Activated CD4-positive, alpha-beta T cell treated with anti-CD3 and anti-CD28 coated beads, Interleukin-2, amount 10 ng/mL, durations not matched to agents 7 days and 5 days (primary cell): ENCODE measurements at places on chromosomes 6 and 20.

DNA sequence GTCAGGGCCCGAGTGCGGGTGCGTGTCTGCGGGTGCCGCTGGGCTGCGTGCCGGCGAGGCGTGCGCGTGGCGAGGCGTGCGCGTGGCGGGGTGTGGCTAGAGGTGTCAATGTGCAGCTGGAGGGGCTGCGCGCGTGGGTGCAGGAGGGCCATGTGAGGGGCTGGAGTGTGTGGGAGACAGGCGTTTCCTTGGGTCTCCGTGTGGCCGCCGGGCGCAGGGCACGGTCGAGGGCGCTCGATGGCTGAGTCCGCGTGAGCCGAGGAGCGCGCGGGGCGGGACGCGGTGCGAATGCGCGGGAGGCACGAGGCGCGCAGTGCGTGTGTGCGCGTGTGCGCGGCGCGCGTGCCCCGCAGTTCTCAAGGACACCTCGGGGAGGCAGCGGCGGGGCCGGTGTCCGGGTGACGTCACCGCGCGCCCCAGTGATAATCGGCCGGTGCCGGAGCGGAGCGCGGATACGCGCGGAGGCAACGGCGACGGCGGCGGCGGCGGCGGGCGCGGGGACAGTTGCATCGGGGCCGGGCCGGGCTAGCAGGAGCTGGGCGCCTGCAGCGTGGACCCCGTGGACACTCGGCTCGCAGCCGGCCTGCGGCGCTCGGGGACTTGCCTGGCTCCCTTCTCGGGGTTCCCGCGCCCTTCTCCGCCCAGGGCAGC, 38.7 kb downstream of the YTHDF1 start:
- no peak for DNase-seq

- DNase-seq: no peak
These were observed 47.7 kb upstream of the RCAN2 start for GRCh38 chr6:46538800-46539480.

DNA sequence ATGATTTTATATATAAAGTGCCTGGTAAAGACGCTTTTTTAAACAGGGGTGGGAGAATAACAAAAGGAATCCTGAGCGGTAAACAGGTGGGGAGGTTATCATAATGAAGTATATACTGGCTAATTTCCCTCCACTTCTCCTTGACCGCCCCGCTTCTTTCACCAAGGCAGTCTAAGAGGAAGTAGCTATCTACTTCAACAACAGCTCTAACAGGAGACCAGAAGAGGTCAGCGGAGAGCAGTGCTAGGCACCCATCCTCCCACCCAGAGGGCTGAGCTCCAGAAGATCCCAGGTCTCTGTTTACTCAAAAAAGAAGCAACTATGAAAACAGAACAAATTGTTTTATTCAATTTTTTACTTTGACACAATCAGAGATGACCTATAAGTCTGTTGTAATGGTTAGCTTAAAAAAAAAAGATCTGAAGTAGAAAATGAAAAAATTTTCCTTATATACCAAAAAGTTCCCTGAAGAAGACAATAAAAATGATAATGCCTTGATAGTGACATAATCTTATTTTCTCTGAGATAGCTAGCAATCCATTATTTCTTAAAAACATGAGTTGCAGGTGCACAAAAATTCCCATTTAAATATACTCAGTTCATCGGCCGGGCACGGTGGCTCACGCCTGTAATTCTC, 141.1 kb downstream of the PDSS2 start:
- peak; percentile 49 for DNase-seq

- no peak for DNase-seq
These were observed 296 bp downstream of the ADNP start for GRCh38 chr20:50930976-50931305.

- DNase-seq: no peak
These were observed 113.1 kb downstream of the FOXA2 start for GRCh38 chr20:22471156-22471836.

DNA sequence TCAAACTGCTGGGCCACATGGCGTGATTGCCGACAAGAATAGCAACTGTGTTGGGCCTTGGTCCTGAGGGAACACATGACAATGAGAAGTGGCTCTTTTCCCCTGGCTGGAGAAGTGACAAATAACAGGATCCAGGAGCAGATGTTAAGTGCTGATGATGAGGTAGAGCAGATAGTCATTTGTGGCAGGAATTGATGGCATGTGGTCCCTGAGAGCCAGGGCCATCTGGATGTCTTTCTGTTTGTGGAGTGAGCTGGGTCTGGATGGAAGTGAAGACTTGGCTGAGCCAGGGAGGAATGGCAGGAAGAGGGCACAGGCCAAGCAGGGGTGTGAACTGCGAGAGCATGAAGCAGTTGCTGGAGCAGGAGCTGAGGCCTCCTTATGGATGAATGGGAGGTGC, 67.8 kb downstream of the SCAND1 start:
- no peak for DNase-seq

DNA sequence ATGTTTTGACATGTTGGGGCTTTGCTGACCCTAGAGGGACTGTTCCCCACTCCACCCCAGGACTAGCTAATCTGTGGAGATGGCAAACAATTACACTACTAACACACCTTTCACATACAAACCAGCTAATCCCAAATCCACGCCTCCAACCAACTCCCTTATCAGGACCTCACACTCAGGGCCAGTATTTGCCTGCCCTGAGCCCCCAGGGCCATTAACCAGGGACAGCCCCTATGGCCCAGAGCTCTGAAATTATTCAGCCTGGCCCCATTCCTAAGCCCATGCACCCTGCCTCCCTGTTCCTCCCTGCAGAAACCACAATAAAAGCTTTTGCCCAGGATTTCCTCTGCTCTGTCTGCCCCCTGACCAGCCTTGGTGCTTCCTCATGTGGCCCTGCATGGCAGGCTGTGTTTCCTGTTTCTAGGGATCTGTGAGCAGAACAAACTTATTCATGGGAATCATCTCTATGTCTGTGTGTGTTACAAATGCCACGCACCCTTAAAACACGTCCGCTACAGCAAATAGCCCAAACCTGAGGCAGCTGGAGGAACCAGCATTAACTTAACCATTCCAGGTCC, 121.2 kb downstream of the PXDC1 start:
- DNase-seq: no peak
